ENCODE measurements at places on chromosomes 7 and 10.

DNA sequence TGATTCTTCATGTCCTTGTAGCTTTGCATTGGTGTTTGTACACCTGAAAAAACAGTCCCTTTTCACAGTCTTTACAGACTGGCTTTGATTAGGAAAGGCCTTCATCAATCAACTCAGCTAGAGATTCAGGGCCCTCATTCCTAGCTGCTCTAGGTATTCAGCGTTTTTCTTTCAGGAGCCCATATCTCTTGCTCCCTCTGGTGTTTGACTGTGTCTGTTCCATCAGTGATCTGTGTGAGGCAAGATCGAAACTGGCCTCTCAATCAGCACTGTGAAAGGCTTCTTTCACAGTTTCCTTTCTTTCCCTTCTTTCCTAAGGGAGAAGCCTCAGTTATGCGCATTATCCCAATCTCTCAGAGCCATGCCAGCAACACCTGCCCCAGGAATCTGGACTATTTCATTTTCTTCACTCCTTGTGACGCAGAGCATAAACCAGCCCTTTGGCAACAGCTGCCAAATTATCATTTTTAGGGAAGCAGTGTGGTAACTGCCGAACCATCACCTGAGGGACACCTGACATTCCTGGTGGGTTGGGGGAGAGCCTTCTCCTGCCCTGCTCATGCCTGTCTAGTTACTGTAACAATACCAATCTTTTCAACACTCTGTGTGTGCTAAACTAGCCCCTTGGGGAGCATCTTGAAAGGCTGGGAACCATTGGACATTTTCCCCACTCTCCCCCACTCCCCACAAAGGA, 75.7 kb upstream of the CCDC71L start:
- peak; percentile 90 for DNase-seq

DNA sequence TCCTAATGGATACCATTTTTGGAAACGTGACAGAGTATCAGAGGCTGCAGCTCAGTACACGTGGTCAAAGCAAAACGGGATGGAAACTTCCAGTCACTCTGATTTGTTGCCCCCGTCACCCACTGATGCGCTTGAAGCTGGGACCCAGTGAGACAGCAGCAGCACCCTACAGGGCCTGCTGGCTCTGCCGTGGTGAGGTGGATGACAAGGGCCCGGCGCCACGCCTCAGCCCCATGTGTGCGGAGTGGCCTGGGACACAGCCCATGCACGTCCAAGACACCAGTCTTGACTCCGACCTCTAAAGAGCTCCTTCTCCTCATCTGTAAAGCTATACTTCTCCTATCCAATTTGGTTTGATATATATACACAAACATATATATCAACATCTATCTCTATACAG, 39.0 kb downstream of the CLEC2L start:
- DNase-seq = no peak

- DNase-seq = peak; percentile 94
Measured at GRCh38 chr10:95818668-95819067, 62.7 kb downstream of the ENTPD1 start.

DNA sequence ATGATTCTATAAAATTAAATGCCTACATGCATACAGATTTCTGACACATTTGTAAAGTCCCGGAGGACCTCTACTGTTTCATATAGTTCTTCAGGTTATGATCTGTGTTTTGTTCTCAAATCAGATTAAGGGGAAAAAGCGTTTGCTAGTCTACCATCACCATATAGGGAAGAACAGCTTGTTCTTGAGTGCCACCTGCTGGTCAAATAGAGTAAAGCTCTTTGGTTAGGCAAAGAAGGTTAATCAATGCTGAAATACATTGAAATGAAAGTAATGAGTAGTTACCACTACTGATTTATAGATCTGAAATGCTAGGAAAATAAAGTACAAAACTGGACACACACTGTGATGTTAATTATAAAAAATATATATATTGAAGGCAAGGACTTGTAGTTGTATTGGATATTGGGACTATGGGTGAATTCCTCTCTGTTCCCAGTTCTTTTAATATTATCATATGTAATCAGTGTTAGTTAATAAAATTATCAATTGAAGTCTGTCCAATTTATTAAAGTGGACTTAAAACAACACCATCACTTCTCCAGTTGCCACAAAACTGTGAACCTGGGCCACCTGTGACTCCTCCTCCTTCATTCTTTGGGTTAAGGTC, 72.6 kb upstream of the PDLIM1 start:
- DNase-seq = peak; percentile 80

DNA sequence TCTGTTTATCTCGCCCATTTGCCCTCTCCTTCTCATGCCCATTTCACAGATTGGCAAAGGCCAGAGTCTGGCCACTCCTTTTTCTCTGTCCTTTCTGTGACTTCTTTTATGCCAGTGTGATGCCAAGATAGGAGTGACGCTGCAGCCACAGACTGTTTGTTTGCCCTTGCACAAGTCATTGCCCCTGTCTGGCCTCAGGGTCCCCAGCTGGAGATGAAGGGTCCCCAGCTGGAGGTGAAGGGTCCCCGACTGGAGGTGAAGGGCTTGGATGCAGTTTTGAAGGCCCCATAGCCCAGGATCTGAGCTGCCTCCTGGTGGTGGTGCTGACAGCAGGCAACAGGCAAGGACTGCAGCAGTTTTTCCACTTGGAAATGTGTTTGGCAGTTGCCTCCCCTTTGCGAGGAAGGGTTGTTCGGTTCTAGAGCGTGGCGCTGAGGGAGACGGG, 50.8 kb upstream of the SLC29A3 start:
- peak; percentile 65 for DNase-seq

DNA sequence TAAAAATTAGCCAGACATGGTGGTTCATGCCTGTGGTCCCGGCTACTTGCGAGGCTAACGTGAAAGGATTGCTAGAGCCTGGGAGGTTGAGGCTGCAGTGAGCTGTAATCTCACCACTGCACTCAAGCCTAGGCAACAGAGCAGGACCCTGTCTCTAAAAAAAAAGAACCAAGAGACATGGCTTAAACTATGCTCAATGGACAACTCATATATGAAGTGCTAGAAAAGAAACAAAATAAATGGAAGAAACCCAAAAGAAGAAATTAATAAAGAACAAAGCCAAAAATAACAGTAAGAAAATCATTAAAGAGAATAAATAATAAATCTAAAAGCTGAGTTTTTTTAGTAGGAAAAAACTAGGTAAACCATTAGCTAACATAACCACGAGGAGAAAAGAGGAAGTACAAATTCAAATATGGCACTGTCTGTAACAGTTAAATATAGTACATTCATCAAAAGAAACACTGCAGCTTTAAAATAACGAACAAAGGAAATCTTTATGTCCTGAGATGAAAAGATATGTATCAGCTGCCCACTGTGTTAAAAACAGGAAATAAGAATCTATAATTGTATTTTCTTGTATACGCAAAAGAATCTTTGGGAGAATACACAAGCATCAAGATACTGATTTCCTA, 48.7 kb downstream of the UPF2 start:
- DNase-seq = no peak

All from cardiac fibroblast (primary cell).